ENCODE measurements at places on chromosomes 6 and 20.

DNA sequence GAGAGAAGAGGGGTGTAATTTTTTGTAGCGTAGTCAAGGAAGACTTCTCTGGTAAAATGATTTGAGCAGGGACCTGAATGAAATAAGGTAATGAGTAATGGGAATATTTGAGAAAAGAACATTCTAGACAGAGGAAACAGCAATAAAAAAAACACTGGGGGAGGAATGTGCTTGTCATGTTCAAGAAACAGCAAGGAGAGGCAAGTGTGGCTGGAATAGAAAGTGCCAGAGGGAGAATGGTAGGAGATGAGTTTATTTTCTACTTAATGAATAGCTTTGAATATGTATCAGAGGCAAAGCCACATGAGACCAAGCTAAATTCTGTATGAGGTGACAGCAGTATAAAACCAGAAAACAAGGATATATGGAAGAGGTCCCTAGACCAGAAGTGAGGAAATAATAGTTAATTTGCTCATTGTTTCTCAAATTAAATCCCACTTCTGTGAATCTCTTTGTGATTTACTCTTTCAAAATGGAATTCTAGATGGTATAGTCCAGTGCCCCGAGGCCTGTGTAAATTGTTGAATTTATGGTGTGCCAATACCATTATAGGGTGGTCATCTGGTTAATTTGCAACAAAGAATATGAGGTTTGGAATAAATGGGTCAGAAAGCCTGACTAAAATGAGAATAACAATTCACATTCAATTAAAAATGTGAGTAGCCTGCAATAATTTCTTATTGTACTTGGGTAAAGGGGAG, 170.2 kb downstream of the CDKAL1 start:
- no peak for DNase-seq

GRCh38 chr20:46901638-46902037, 7.0 kb downstream of the EYA2 start:
- no peak for DNase-seq

- DNase-seq, result no peak
Observed at GRCh38 chr6:21270636-21271201, 322.8 kb upstream of the SOX4 start.

DNA sequence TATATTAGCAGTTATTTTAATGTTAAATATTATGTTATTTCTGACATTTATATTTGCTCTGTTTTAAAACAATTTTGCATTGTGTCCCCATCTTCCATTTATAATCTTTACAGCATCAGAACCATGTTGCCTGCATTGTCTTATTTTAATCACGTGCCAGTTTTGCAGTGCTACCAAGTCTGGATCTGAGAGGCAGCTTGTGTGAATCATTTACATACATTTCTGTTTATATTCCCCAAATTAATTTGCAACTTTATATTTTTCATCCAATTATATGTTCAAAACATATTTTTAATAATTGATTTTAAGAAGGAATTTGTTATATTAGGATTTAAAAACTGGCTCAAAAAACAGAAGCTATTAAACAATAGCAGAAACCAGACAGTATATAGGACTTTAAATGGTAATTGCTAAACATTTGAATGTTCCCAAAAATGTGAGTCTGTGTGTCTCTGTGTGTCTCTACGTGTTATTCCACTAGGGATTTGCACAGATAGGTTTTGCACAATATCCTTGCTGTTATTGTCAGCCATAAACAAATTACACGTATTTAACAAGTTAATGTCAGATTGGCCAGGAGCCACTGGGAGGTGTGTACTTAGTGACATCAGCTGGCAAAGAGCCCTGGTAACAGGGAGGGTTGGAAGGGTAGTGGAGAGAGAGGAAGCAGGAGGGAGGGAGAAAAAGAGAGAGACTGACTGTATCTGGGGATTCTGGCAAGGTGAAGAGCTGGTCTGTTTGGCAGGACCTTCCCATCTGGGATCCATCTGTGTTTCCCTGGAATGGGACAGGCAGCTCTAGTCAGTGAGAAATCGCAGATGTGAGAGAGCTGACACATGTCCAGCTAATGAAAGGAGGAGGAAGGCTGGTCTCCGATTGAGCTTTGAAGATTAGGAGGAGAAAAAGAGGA, 72.1 kb downstream of the CBFA2T2 start:
- peak; percentile 57 for DNase-seq

- DNase-seq, result no peak
Observed at GRCh38 chr6:157766901-157767774, 55.9 kb upstream of the SNX9 start.

GRCh38 chr20:4091490-4092479, 76.4 kb upstream of the RNF24 start:
- no peak for DNase-seq

DNA sequence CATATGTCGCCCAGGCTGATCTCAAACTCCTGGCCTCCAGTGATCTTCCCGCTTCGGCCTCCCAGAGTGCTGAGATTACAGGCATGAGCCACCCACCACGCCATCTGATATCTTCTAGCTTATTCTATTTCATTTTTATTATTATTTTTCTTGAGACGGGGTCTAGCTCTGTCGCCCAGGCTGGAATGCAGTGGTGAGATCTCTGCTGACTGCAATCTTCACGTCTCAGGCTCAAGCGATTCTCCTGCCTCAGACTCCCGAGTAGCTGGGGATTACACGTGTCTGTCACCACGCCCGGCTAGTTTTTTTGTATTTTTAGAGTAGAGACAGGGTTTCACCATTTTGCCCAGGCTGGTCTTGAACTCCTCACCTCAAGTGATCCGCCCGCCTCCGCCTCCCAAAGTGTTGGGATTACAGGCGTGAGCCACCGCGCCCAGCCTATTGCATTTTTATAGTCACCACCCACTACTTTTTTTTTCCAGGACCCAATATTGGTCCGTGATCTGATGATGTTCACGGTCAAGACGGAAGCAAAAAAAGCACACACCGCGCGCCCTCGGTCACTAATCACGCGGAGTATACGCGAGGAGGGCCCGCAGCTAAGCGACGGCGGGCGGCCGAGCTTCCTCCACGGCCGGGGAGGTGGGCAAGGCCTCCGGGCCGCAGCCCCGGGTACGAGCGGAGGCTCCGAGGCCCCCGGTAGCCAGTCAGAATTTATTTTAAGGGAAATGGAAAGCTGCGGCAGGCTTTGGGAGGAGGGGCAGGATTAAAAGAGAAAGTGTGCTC, 1.1 kb upstream of the LSM14B start:
- DNase-seq, result no peak

DNA sequence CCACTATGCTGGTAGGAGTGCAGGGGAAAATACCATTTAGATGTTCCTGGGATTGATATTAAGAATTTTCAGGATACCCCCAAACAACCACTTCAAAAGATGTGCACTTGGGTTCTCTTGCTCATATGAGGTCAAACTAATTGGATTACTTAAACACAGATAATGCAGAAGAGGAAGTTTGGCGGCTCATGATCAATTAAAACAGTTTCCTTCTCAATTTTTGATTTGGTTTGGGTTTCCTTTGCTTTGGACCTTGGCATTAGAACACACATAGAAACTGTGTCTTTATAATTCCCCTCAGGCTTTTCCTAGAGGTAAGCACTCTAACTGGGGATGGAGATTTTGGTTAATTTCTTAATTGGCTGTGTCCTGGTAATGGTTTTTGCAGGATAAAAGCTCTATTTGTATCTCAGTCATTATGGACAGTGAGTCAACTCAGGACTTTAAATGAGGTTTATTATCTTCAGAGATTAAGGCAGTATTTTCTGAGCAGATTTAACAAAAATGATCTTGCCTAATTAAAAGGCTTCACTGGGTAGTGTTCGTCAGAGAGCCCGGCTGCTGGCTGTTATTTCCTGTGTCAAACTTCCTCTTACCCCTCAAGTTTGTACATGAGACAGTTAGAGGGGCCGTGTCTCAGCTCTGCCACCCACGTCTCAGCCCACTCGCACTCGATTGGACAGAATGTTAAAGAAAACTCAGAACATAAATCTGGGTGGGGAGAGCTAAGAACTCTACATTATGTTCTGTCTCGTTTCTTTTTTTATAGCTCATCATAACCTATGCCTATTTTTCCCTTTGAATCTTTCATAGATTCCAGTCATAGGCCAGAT, 50.3 kb upstream of the PREP start:
- DNase-seq, result no peak

- no peak for DNase-seq
Observed at GRCh38 chr6:155880900-155881299, 425.3 kb upstream of the NOX3 start.

- no peak for DNase-seq
Observed at GRCh38 chr6:32079566-32080290, 29.4 kb downstream of the TNXB start.

DNA sequence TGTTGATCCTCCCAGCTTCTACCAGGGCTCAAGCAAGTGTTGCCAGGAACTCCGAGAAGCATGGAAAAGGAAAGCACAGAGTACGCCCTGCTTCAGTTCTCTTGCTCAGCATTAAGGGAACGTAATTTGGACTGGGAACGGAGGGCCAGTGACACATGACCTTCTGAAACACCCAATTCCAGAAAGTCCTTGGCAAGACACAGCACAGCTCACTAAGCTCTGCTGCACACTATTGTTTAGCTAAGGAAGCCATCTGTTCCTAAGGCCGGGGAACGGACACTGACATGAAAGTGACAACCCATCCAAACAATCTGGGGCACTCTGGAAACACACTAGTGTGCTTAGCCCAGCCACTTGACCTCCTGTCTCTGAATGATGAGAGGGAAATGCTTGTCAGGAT, 56.9 kb upstream of the NXT1 start:
- no peak for DNase-seq

- no peak for DNase-seq
Observed at GRCh38 chr6:159819932-159820640, 20.0 kb downstream of the PNLDC1 start.

GRCh38 chr20:25364180-25364788, 26.4 kb downstream of the ABHD12 start:
- DNase-seq, result no peak

GRCh38 chr6:36326356-36326995, 10.2 kb downstream of the BNIP5 start:
- DNase-seq, result no peak

DNA sequence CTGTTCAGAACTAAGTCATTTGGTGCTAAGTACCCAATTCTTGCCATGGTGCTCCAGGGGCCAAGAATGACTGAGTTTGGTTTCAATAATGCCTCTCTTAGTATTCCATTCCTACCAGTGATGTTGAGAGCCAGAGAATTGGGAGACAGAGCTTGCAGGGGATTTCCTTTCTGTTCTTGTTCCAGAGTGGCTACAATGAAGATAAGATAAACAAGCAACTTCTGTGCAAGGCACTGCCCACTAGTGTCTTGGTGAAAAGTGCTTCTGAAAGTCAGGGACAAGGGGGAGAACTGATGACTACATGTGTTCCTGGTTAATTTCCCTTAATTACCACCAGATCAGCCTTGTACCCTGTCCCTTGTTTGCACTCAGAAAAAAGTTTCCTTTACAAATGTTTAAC, 421.6 kb downstream of the BCKDHB start:
- DNase-seq, result no peak

- DNase-seq, result no peak
Observed at GRCh38 chr20:5192570-5193431, 66.0 kb downstream of the CDS2 start.

- no peak for DNase-seq
Observed at GRCh38 chr6:35185971-35186370, 27.8 kb upstream of the SCUBE3 start.

DNA sequence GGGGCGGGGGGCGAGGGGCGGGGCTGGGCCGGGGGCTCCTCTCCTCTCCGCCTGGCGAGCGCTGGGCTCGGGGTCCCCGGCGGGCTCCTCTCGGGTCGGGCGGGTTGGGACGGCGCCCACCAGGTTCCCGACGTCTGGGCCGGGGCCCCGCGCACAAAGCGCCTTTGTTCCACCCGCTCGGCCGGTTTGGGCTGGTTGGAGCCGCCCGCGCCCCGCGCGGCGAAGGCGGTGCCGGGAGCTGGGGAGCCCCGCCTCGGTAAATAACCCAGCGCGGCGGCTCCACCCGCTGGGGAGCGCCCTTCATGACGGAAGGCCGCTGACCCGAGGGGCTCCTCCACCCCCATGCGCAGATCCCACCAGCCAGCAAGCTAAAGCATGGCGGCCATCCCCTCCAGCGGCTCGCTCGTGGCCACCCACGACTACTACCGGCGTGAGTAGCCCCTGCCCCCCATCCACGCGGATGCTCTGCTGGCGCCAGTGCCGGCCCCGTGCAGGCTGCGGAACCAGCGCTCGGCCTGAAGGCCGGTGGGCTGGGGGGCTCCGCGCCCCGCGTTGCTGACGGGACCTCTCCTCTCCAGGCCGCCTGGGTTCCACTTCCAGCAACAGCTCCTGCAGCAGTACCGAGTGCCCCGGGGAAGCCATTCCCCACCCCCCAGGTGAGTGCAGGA, 503 bp downstream of the PPDPF start:
- no peak for DNase-seq

GRCh38 chr6:119511024-119511423, 161.5 kb upstream of the MAN1A1 start:
- no peak for DNase-seq
